ENCODE measurements at places on chromosomes 6 and 20. TPM values are rescaled to one million over a fixed set of nuclear protein-coding genes. Genes with fewer than 3 reads are reported as not detected.

GRCh38 chr6:13163161-13163944, 165.0 kb downstream of the TBC1D7 start:
- DNase-seq, result no peak

DNA sequence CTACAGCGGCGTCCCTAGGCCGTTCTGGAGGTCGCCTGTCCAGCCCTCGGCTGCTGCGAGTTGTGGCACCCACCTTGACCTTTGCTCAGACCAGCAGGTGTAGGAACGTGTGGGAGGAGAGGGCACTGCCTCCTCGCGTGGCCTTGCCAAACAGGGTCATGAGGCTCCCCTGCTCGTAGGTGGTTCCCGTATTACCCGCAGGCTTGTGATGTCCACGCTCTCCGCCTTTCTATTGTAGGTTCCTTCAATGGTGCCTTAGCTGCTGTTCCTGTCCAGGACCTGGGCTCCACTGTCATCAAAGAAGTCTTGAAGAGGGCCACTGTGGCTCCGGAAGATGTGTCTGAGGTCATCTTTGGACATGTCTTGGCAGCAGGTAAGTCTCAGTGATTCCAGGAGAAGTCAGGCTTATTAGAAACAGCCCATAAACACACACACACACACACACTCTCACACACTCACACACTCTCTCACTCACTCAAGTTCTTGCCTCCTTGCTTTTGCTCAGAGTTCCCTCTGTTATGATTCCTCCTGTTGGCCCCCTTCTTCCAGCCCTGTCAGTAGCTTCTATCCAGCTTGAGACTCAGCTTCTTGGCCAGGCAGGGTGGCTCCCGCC, 942 bp downstream of the ACAT2 start:
- DNase-seq, result peak; percentile 21

DNA sequence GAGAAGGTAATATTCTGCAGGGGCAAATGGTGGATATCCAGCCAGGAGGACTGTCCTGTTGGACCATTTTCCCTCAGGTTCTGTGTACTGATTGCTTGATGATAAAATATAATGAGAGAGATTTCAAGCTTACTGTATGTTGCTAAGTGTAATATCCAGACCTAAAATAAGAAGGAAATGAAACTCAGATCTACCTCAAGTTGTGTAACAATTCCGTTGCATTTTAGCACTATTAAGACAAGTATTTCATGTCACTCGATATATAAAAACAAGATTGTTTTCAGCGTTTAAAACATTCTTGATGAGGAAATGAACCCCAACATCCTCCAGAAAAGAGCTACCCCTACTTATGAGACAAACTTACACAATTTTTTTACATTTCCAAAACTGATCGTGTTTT, 57.2 kb downstream of the RGS17 start:
- DNase-seq, result no peak

GRCh38 chr6:169988769-169989550, 237.5 kb downstream of the ERMARD start:
- DNase-seq, result peak; percentile 52

DNA sequence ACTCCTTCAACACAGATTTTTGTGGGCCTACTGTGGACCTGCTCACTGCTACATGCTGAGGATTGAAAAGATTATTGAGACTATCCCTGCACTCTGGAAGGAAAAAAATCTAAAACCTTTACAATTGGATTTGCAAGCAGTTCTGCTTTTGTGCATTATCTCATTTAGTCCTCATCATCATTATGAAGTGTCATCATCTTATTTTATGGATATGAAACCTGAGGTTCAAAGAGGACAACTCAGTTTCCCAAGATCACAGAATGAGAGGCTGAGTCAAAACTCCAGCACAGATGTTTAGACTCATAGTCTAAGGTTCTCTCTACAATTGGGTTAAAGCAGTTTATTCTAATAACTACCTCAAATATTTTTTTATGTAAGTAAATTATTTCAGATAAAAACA, 160.2 kb upstream of the MARCKS start:
- DNase-seq, result no peak

GRCh38 chr6:114558153-114558552, 215.3 kb upstream of the HS3ST5 start:
- DNase-seq, result no peak

The TENT5A gene
- total RNA-seq, result 0.41 TPM

The STMN3 gene
- 13.8 TPM for total RNA-seq

The PAX1 gene
- not detected for total RNA-seq

The CPNE5 gene
- 0.25 TPM for total RNA-seq

The BANF2 gene
- not detected for total RNA-seq
